ENCODE measurements at places on chromosomes 5 and 9.

DNA sequence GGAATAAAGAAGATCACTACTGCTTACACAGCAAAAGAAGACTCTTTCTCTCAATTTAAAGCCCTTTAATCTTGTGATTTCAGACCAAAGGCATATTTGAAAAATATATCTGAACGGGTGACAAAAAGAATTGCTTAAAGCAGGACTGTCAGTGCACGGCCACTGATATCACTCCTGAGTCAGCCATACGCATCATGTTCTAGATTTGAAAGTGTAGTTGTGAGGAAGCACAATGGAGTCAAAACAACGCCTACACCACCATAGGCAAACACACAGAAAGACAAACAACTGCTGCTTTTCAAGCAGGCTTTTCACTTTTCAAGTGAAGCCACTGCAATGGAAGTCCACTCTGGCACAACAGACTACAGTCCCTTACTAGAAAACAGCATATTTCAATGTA lies 141.7 kb downstream of the AUH start:
- no peak for DNase-seq

DNA sequence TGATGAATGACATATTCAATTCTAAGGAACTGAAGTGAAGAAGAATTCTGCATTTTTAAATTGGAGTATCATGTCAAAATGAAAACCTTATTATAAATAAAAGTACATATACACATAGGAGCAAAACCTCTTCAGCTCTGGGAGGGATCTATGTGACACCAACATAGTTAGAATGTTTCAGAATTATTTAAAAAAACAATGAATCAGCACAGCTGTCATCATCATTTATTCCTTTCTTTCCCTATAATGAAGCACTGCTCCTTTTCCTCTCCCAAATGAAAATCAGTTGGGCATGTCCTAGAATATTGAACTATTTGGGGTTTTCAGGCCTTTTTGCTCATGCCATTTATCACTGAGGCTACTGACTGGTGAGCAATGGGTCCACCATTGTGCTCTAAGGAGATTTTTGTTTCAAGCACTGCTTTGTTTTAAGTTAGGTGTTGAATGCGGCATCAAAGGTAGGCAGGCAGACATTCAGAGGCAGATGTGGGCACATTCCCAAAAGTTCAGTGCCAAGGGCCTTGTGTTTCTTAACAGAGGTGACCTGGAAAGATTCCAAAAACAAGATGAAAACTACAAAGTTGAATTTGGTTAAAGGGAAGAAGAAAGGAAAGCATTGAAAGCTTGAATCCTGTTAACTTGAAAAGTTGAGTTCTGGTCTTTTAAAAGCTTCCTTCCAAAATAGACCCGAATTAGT lies 126.4 kb upstream of the ADAMTSL1 start:
- no peak for DNase-seq

DNA sequence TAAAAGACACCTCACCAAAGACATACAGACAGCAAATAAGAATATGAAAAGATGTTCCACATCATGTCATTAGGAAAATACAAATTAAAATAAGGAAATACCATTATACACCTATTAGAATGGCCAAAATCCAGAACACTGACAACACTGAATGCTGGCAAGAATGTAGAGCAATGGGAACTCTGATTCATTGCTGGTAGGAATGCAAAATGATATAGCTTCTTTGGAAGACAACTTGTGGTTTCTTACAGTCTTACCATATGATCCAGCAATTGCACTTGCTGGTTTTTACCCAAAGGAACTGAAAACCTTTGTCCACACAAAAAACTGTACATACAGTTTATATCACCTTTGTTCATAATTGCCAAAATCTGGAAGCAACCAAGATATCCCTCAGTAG lies 6.5 kb downstream of the TMEM161B start:
- no peak for DNase-seq

- DNase-seq = no peak
Measured at GRCh38 chr5:8949908-8950307, 596.0 kb downstream of the SEMA5A start.

DNA sequence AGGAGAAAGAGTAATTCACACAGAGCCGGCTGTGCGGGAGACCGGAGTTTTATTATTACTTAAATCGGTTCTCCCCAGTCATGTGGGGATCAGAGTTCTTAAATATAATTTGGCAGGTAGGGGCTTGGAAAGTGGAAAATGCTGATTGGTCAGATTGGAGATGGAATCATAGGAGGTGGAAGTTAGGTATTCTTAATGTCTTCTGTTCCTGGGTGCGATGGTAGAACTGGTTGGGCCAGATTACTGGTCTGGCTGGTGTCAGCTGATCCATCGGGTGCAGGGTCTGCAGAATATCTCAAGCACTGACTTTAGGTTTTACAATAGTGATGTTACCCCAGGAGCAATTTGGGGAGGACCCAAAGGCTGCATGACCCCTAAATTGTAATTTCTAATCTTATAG lies 4.6 kb upstream of the CERCAM start:
- no peak for DNase-seq

DNA sequence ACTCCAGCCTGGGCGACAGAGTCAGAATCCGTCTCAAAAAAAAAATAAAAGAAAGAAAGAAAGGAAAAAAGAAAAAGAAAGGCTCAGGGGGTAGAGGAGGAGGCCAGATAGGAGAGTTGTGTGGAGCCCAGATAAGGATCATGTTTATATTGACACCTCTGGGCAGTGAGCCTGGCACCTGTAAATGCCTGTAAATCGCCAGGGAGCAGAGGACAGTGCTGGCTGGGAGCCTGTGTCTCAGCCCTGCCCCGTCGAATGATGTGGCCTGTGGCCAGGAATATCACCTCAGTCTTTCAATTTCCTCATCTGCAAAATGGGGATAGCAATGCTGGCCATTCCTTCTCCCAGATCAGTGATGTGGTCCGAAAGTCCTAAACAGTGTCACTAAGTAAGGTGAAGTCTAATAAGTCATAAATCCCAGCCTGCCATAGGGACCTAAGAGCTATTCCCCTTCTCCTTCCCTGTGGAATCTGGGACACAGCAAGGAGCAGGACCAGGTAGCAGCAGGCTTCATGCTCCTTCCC lies 10.3 kb upstream of the ABO start:
- DNase-seq = no peak

DNA sequence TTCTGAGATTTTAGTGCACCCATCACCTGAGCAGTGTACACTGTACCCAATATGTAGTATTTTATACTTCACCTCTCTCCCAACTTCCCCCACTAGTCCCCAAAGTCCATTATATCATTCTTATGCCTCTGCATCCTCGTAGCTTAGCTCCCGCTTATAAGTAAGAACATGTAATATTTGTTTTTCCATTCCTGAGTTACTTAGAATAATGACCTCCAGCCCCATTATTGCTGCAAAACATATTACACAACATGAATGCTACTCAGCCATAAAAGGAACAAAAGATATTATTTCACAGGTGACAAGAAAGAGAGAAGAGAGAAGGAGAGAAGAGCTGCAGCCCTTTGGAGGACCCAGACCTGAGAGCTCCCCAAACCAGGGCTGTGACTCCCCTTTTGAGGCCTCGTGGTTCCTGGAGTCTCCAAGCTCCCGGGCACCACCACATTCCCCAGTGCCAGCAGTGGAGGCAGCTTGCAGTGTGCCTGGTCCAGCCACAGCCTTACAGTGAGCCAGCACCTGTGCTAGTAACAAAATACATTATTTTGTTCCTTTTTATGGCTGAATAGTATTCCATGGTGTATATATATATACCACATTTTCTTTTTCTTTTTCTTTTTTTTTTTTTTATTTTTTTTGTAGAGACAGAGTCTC lies 194.5 kb upstream of the DAB2 start:
- DNase-seq = no peak

- DNase-seq = no peak
Measured at GRCh38 chr5:35202319-35203111, 27.8 kb downstream of the PRLR start.

DNA sequence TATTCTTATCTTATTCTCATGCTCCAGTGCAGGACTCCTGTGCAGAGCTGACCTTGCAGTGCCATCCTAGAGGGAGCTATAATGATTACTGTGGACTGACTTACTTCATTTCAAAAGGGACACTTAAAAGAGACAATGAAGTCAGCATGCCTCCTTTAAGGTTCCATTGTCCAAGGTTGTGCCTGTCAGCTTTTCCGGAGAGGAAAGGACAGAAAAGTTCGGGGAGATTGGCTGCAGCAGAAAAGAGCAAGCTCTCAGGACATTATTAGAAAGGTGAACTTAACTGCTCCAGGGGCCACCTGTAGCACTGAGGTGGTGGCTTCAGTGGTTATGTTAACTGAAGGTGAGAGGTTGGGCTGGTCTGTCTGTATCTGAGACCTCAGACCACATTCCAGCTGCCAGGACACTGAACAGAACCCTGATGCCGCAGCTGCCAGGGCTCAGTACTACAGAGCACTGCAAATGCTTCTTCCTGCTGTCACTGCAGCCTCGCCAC lies 112.9 kb downstream of the ST8SIA4 start:
- DNase-seq = no peak

GRCh38 chr5:140186267-140186671 lies 11.3 kb downstream of the CYSTM1 start:
- no peak for DNase-seq

GRCh38 chr5:179124273-179124852 lies 64.2 kb downstream of the ZNF354C start:
- DNase-seq = no peak

GRCh38 chr9:70535546-70536323 lies 121.3 kb upstream of the KLF9 start:
- DNase-seq = no peak

- DNase-seq = no peak
Measured at GRCh38 chr9:107547303-107547702, 57.7 kb upstream of the KLF4 start.

DNA sequence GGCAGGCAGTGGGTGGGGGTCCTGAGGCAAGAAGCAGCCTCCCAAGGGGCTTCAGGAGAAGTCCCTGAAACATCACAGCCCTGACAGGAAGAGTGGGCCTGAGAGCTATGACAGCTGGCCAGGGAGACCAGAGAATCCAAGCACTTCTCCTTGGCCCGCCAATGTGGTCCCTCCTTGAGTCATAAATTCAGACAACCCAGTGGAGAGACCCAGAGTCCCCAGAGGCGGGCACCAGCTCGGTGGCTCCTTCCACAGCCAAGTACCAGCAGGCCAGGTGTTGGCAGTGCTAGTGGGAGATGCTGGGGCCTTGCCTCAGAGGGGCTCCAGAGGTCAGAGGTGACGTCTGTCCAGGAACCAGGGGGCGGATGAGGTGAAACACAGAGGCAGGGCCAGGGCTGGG lies 1.6 kb upstream of the DOK3 start:
- no peak for DNase-seq

- DNase-seq = no peak
Measured at GRCh38 chr5:88892669-88893068, 9.7 kb upstream of the MEF2C start.

DNA sequence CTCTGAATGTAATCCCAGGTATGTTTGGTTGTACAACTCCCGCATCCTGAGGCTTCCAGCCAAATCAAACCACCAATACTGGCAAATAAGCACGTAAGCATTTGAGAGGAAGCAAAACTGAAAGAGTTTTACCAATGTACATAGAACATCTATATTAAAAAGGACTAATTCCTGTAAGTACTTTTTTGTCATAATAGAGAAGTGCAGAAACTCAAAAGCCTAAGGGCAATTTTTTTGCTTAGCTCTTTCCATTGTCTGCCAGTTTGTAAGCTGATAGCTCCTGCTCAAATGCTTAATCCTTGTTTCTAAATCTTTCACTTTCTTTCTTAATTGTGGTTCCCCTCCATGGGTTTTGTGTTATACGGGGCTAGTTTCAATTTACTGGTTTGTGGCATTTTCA lies 1151.8 kb downstream of the CDH12 start:
- DNase-seq = no peak

- peak; percentile 15 for DNase-seq
Measured at GRCh38 chr9:91905991-91906469, 44.0 kb downstream of the ROR2 start.

DNA sequence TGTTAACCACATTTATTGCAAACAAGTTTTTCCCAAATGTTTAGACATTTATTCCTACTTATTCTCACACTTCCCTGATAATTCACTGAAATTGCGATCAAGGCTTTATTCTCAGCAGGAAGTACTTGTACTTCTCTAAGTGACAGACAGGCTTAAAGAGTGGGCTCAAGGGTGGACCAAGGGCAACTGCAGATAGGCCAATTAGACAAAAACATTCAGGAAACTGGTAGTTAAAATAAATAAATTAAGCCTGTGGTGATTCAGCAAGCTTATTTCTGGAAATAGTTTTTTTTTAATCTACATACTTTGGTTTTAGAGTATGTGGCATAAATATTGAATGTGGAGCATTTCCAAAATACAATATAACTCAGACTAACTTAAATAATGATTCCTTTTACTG lies 136.1 kb downstream of the UGCG start:
- no peak for DNase-seq

GRCh38 chr9:94934816-94935328 lies 208.4 kb downstream of the AOPEP start:
- no peak for DNase-seq

DNA sequence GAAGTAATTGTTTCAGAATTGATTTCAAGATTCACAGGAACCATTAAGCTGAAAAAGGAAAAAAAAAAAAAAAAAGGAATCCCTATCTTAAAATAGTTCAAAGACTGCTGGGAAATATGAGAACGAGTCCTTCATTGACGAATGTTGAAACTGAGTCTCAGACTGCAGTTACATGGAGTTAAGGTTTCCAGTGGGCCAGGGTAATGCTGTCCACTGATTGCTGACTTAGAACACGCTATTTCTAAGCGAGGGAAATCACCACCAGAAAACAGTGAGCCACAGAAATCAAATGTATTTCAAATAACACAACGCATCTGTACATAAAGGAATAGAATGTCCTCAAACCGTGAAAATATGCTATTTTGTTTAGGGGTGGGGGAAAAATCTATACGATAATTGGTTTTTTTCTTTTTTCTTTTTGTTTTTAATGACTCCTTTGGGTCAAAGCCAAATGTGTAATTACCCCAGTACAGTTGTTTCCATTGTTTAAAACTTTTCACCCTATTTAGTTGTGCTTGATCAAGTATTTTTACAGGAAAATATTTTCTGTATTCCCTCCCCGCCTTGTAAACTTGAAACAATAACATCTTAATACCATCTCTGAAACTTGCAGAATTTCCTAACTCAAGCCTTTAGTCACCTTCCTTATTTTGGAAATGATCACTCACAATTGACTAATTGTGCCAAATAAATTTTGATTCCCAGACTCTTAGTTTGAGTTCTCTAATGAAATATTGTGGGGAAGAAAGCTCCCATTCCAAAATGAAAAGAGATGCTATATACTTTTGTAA lies 208.3 kb downstream of the MCTP1 start:
- no peak for DNase-seq

DNA sequence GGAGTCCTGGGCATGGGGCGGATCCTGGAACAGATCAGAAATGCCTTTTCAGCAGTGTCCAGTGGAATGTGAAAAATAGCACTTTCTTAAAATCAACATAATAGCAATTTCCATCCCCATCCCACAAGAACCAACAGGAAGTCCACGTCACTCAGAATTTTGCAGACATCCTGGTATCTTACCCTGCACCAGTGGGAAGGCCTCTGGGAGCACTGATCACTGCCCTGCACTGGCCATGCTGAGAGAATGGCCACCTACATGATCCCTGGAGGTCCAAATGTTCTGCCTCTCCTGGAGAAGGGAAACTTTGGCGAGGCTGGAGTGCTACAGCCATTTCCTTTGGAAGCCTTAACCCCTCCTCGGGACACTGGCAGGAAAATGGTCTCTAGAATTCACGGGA lies 173.8 kb downstream of the SGCD start:
- DNase-seq = no peak

- no peak for DNase-seq
Measured at GRCh38 chr9:72984991-72985390, 32.1 kb upstream of the ALDH1A1 start.
